AG04450 (cell line): ENCODE measurements at places on chromosomes 3 and 15.

GRCh38 chr3:20307383-20307782 lies 121.4 kb upstream of the SGO1 start:
- no peak for DNase-seq

DNA sequence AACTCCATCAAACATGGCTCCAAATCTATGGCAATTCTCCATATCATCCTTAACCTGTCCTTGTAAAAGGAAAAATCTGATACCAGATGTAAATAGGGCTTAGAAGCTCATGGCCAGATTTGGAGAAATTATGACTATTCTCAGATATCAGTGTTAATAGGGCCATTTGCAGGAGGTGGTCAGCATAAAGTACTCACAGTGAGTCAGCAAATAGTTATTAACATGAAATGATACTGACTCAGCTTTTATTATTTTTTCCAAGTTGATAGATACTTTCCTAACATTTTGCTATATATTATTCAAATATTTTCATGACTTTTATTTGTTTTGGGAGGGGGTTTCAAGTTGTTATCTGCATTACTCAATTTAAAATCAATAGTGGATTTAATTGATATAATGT lies 255.8 kb downstream of the MFSD1 start:
- DNase-seq = no peak

- no peak for DNase-seq
These were observed 96.8 kb downstream of the DHX36 start for GRCh38 chr3:154227531-154227930.

DNA sequence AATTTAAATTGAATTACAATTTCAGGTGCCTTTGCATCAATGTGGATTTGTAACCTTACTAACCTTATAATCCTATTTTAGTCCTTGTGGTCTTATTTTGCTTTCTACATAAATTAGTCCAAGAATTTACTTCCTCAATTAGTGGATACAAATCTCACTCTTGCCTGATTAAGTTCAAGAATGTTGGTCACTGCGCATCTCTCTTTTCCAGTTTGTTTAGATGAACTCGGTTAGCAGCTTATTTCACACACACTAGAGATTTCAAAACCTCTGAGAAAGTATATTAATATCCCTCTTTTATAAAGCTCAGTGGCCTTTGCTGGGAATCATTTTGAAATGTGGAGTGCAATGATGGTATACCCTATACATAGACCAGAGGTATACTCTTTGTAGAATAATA lies 243.4 kb downstream of the DTWD1 start:
- DNase-seq = no peak

DNA sequence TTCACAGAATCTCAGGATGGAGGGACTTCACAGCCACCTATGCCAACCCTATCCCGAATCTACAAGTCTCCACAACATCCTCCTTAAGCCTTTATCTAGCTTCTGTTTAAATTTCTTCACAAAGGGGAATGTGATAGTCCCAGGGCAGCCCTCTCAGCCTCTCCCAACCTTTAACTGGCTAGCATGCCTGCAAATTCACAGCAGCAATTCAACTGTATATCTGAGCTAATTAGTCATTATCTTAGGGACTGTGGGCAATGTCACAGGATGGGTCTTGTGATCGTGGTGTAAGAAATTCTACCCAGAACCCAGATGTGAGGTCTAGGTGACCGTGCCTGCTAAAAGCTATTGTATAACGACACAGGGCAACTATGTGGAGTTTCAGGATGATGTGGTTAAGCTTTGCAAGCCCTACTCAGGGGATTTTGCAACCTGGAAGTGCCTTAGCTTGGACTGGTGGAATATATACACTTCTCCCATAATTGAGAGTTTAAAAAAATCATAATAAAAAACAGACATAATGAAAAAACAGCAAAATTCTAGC lies 65.5 kb upstream of the FBN1 start:
- no peak for DNase-seq

GRCh38 chr15:72196409-72197040 lies 1.1 kb downstream of the GRAMD2A start:
- no peak for DNase-seq

GRCh38 chr3:123790254-123791072 lies 93.7 kb downstream of the MYLK start:
- DNase-seq = no peak

DNA sequence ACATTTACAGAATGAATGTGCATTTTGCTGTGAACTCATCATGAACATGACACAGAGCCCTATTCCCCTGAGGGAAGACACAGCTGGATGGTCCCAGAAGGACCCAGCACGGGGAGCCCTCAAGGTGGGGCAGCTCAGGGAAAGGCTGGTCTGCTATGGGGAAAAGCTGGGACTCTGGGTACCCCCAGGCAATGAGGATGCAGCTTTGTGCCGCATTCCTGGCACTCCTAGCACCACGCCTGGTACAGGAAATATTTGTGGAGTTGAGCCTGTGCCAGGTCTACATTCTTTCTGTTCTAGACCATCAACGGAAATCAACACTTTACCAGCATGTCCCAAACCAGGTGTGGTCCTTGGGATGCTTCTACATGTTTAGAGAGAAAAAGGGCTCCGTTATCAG lies 74.0 kb downstream of the SRGAP3 start:
- DNase-seq = no peak

DNA sequence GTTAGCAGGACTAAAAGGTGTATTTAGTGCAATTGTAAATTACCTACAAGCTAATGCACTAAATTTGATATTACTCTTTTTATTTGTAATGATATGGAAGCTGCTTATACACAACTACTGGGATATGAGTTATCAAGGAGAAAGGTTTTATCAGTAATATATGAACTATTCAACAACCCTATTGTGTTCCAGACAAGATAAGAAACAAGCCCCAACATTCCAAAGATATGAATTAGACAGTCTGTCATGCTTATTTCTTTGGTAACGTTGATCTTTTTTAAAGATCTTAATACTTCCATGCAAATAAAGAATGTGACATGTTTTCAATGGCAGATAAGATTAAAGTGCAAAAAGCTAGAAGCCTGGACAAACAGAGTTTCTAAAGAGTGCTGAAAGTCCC lies 314.0 kb upstream of the THBS1 start:
- no peak for DNase-seq

DNA sequence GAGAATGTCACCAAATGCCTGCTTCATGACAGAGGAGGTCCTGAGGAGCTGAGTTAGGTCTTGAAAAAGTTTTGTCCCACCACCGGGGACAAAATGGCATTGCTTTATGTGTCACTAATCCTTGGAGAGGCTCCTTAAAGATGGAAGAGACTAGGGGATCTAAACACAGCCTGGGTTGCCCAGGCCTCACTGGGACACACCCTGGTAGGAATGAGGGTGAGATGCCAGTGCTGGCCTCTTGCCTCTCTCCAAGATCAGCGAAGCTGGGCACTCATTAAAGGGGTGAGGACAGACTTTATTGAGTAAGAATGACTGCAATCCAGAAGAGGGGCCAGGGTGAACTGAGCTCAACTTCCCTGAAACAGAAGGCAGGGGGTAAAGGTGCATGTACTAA lies 58.5 kb upstream of the KLF13 start:
- DNase-seq = no peak

DNA sequence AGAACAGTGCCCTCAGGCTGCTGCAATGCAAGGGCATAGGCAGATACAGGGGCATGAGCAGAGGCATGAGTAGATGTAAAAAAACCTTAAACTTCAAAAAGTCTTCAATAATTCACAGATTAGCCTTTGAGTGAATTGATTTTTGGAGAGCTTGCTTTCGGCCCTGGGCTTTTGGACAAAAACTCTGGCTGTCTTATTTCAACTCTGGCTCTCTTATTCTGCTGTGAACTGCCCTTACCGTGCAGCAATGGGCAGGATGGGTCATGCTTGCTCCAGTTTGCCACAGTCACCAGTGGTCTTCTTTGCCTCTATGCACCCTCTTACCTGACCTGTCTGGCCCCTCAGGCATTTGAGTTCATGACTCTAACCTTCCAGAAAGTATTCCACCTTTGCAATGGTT lies 555.7 kb downstream of the MAGI1 start:
- DNase-seq = no peak

- no peak for DNase-seq
These were observed 219.1 kb upstream of the RGMA start for GRCh38 chr15:93308026-93308690.

GRCh38 chr3:71425491-71426071 lies 157.9 kb downstream of the FOXP1 start:
- DNase-seq = peak; percentile 66

GRCh38 chr15:83129791-83130190 lies 22.3 kb downstream of the TM6SF1 start:
- DNase-seq = no peak

GRCh38 chr3:19945969-19946831 lies 697 bp upstream of the RAB5A start:
- DNase-seq = no peak

GRCh38 chr3:167066977-167067786 lies 312.9 kb downstream of the ZBBX start:
- no peak for DNase-seq

DNA sequence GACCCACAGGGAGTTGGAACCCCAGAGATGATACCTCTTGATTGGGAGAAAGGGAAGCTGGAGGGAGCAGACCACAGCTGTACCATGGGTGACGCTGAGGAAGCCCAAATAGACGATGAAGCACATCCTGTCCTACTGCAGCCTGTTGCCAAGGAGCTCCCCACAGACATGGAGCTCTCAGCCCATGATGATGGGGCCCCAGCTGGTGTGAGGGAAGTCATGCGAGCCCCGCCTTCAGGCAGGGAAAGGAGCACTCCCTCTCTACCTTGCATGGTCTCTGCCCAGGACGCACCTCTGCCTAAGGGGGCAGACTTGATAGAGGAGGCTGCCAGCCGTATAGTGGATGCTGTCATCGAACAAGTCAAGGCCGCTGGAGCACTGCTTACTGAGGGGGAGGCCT lies 201.1 kb downstream of the AKAP13 start:
- DNase-seq = no peak

GRCh38 chr3:19901918-19902317 lies 32.1 kb downstream of the EFHB start:
- DNase-seq = no peak
